ENCODE measurements at places on chromosomes 4 and X.

GRCh38 chrX:116862340-116862739 lies 399.6 kb upstream of the CT83 start:
- DNase-seq = no peak

DNA sequence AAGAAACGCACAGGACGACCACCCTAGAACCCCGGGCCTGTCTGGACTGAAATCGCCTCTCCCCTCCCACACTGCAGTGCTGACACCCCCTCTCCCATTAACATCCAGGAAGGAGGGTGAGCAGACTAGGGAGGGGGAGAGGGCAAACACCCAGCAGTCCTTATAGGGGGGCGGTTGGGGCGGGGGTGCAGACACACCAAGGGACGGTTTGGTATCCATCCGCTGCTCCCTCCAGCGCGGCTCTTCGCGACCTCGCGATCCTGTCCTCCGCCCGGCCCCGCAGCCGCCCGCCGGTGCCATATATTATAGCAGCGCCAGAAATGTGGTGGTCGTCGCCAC lies 411 bp upstream of the GPRASP1 start:
- DNase-seq = no peak

DNA sequence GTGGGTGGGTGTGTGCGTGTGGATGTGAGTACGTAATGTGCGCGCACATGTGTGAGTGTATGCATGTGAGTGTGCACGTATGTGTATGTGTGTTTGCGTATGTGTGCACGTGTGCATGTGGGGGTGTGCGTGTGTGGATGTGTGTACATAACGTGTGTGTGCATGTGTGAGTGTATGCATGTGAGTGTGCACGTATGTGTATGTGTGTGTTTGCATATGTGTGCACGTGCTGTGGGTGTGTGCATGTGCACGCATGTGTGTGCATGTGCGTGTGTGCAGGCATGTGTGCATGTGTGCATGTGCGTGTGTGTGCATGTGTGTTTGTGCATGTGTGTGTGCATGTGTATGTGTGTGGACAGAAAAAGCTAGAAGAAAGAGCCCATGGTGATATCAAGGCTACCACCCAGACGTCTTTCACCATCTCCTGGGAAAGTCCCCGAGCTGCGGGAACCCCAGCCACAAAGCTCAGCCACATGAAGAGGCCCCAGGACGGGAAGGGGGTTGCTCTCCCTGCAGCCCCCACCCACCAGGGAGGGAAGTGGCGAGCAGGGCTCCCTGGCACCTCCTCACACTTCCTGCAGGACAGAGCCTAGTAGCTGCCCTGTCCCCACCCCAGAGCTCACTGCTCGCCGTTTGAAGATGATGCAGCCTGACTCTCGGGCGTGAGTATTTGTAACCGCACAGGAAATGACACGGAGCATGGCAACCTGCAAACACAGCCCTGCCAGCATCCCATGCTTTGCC lies 108.3 kb downstream of the DCTD start:
- DNase-seq = peak; percentile 14

- DNase-seq = no peak
Observed at GRCh38 chr4:53562409-53562808, 28.9 kb downstream of the LNX1 start.

GRCh38 chr4:94076498-94076897 lies 131.2 kb upstream of the SMARCAD1 start:
- DNase-seq = no peak

DNA sequence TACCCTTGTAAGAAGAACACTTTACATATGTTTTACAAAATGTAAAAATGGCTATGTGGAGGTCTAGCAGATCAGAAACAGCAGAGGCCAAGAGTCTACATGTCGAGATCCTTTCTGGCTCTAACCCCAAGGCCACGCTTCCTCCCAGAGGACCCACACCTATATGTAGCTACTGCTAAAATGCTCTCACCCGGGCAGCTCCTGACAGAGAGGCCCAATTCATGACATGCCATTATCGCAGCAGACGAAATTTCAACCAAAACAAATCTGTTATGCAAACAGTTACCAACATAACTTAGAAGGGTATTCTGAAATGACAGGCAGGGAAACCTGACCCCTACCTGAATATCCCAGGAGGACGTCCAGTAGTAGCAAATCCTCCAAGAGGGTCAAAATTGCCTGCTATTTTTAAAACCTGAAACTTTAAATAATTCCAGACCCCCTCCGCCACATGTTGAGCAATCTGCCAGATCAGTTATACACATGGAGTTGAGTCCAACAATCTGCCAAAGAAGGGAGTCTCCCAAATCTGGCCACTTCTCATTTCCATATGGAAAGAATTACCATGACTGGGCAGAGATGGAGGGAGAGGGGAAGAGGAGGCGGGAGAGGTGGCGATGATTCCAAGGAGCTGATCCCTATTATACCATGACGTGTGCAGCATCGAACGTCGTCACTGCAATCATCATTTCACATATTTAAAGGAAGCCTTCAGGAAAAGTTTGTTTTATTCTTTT lies 192.9 kb upstream of the TBL1X start:
- no peak for DNase-seq

DNA sequence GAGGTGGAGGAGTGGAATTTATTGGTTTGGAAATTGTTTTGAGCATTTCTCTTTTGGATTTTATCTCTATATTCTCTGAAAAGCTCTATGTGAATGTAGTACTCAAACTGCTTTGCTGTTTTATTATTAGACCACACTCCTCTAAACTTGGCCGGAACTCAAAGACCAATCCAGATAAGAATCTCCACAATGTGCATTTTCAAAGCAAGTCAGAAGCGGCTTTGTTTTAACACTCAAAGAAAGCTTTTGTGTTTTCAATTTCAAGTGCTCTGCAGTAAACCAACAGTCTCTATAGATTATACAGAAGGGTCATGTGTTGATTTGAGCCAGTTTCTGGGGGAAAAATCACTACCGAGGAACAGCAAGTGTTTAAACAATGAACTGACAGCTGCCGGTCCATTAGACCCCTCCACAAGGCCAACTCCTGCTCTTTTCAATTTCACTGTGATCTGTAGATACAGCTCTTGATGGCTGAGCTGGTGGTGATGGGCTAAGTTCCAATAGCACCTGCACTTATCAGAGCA lies 79.4 kb downstream of the FTHL17 start:
- DNase-seq = no peak

GRCh38 chr4:73730292-73730691 lies 10.1 kb upstream of the CXCL8 start:
- no peak for DNase-seq

DNA sequence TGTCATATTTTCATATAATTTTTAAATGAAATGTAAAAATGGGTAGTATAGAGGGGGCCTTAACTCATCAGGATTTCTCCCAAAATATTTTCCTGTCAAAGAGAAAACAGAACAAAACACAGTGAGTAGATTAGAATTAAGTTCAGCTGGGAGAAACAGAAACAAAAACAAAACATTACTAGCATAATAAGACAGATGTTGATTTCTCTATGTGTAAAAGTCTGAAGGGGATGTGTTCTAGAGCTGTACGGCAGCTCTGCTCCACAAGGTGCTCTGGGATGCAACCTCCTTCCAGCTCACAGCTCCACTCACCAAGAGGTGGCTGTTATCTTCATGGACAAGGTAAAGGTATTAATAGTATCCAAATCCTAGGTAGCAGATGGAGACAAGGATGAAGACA lies 72.8 kb downstream of the ARHGEF38 start:
- no peak for DNase-seq

GRCh38 chr4:89331197-89331596 lies 23.6 kb upstream of the GPRIN3 start:
- DNase-seq = no peak

- DNase-seq = no peak
Observed at GRCh38 chr4:20305976-20306375, 54.3 kb downstream of the SLIT2 start.

DNA sequence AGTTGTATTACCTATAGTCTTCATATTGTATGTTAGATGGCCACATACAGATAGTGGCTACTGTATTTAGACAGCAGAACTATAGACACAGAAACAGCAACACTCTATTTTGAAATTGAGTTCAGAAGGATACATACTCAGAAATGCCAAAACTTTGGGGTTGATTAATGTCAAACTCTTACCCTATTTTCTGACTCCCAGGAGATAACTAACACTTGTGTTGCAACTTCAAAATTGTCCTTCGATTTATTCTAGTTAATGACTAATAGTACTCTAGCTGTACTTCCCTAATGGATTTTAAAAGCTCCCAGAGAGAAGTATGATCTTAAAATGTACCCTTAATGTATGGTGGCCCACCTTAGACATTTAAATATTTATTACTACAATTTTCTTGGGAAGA lies 229.9 kb upstream of the UGT8 start:
- no peak for DNase-seq

DNA sequence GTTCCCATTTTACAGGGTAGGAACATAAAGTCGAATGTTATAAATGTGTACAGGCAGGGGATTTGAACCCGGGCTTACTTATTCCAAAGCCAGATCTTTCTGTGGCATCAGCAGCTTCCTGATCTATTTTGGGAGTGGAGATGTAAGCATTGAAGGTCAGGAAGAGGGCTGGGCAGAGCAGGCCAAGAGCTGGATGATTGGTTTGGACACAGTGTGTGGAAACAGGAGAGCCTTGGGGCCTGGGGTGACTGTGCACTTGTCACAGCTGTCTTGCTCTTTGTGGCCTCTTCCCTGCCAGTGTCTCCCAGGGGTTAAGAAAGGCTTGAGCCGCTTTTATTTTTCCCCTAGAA lies 127.9 kb upstream of the ENPP6 start:
- no peak for DNase-seq

GRCh38 chr4:3249711-3250437 lies 915 bp downstream of the MSANTD1 start:
- DNase-seq = no peak

DNA sequence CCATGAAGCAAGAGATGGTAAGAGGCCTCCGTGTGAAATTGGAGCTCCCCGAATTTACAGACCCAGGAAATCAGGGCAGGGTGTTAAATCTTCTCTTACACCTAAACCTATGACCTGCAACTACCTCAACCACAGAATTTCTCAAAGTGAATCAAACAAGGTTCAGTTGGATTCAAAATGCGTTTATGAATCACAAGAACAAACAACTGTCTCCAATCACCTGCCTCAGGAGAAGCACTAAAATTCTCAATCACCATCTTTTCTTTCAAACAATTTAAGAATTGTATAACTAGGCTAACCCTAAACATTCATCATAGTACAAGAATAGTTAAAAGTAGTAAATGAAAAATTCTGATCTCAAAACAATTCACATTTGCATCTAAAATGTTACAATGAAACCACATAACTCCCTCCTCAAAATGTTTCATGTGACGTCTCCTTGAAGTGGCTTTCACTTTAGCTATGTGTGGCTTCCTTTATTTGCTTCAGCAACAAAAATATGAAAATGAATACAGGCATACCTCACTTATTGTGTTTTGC lies 19.2 kb downstream of the PPP3CA start:
- no peak for DNase-seq

- no peak for DNase-seq
Observed at GRCh38 chr4:119261986-119262385, 49.5 kb downstream of the USP53 start.

- no peak for DNase-seq
Observed at GRCh38 chr4:8157496-8157895, 1.1 kb downstream of the ABLIM2 start.

DNA sequence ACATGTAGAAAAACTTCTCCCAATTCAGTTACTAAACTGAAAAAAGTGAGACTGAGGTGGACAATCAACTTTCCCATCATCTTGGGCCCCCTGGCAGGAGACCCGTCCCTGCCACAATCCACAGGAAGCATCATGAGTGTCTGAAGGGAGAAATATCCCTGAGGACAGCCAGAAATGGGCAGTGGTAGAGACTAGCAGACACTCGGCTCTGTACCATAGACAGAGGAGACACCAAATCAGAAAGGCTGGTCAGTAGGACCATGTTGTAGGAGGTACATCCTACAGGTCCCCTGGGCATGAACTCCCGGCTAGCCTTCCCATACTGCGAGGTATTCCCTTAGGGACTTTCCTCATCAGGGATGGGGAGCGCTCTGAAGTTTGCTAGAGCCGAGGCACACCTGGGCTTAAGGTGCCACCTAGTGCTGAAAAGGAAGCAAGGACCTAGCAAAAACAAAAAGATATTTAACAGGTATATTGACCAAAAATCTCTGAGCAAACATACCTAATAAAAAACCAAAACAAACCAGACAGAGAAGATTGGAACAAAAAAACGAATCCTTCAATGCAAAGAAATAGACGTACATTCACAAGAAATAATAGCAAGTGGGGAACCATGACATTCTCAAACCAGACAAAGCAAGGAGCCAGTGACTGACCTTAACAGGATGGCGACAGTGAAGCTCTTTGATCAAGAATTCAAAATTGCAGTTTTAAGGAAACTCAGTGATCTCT lies 55.6 kb downstream of the HAUS3 start:
- DNase-seq = no peak

DNA sequence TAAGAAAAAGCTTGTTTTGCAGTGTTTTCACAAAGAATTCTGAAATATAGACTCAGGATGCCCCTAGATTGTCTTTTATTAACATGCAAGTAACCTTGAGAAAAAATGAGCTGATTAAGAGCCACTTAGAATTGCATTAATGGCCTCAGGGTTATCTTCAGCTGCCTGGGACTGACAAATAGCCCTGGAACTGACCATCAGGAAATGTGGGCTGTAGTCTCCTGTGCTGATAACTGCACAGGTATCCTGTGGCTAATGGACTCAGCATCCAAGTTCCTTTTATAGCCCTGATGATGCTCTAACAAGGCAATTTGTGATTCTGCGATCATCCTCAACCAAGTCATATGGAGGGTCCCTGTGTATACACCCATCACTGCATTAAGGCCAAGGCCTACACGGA lies 17.0 kb downstream of the CA5B start:
- DNase-seq = no peak

DNA sequence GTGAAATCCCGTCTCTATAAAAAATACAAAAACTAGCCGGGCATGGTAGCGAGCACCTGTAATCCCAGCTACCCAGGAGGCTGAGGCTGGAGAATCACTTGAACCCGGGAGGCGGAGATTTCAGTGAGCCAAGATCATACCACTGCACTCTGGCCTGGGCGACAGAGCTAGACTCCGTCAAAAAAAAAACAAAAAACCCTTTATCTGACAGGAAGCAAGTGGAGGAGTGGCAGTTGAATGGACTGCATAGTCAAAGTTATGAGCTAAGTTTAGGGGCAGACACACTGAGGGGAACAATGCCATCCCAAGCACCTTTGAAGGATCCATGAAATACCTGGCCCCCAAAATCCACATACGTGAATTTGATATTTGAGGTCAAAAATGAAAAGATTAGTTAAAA lies 7.5 kb upstream of the HPGDS start:
- no peak for DNase-seq

- no peak for DNase-seq
Observed at GRCh38 chr4:7411896-7412553, 22.7 kb downstream of the PSAPL1 start.

GRCh38 chrX:6954836-6955235 lies 192.7 kb upstream of the STS start:
- no peak for DNase-seq

DNA sequence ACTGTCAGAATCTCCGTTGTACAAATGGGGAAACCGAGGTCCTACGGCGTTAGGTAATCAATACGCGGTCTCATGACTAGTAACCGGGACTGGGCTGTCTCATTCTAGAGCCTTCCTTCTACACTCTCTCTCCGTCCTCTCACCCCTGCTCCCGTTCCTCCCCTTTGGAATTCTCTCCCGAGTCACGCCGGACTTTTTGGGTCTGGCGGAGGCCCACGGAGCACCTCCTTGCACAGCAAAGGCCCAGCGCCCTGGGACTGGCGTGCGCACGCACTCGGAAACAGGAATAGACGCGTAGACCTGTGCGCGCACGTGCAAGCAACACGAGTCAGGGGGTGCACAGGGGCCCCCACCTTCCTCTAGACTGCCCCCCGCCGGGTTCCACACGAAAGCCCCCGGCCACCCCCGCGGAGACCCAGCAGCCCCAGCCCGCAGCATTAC lies 361 bp downstream of the QDPR start:
- DNase-seq = no peak

- no peak for DNase-seq
Observed at GRCh38 chr4:109079201-109079600, 223.3 kb downstream of the COL25A1 start.
